ENCODE measurements at places on chromosomes 11 and 22.

GRCh38 chr11:95414217-95414616 is 183.2 kb upstream of the SESN3 start:
- DNase-seq, result no peak

DNA sequence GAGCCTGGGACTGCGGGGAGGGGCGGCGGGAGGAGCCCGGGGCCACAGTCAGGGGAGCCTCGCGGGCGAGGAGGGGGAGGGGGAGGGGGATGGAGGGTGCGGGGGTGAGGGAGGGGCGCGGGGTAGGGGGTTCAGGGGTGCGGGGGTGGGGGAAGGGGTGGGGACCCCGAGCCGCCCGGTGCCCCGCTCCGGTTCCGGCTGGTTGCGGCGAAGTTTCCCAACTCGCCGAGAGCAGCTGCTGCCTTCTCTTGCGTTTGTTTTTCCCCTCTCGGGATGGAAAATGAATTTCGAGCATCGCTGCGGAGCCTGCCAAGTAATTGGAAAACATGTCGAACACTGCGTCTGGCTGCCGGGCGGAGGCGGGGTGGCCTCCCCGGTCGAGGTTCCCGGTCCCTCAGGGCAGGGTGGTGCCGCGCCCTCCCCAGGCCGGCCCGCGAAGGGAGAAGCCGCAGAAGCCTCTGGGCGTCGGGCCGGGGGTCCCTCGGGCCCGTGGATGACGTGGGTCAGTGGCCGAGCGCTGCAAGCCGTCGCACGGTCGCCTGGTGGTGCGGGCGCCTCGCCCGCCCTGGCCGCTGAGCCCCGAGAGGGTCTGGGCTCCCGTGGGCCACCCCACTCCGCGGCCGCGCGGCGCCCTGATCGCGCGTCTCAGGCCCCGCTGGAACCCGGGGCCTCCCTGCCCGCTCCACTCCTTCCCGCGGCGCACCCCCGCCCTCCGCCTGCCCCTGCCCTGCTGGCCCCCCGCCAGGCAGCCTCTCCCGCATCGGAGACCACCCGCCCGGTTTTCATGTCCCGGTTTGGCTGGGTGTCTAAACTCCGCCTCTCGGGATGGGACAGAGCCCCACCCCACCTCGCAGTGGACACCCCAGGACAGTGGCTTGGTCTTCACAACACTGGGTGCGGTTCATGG is 12.1 kb downstream of the SPATA19 start:
- no peak for DNase-seq

DNA sequence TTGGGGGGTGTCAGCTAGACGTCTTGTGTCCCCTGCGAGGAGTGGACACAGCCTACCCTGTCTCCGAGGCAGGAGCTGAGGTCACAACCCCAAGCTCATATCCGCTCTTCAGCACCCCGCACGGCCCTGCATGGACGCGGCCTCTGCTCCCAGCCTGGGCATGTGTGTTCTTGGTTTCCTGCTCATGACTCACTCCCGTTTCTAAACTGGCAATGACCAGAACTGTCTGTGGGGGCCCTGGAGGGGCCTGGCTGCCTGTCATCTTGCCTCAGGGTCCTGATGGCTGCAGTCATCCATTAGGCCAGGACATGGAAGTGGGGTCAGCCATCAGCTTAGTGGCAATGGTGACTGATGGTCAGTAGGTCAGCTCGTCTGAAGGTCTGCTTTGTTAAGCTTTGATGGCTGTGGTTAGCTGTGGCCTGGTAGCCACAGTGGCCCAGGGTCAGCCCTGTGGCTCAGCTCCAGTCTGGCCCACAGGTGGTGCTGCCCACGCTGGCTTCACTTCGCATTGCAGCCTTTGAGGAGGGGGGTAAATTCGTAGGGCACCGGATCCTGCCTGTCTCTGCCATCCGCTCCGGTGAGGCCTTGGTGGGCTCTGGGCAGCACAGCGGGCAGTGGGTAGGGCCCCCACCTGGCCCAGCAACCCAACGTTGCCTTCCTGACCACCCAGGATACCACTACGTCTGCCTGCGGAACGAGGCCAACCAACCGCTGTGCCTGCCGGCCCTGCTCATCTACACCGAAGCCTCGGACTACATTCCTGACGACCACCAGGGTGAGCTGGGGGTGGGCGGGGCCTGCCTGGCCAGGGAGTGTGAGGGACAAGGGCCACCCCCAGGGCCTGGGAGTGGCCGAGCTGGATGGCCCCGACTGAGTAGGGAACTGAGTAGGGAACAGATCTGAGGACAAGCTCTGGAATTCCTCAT is 12.0 kb downstream of the PLCB3 start:
- DNase-seq, result no peak

DNA sequence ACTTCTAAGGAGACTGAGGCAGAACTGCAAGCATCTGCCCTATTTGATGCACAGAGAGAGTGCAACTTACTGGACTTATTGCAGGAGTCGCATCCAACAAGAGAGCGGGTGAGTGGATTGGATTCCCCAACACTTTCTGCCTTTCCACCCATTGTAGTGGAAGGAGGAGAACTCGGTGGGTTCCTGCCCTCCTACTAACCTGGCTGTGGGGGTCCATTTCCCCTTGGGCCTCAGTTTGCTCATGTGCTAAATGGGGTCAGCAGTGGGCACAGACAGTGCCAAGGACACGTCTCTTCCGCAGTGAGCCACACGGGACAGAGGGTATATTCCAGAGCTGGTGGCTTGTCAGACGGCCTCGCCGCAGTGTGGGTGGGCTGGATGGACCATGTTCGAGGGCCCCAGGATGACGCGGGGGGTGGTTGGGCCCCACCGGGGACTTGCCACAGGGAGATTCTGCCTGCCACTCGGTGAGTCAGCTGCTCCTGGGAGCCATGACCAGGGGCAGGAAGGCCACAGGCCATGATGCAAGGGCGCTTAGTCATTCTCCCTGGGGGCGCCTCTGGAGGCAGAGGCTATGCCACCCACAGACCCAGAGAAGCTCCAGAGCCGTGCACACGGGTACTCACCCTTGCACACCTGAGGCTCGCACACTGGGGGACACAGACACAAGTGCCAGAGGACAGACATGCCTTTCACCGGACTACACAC is 8.2 kb downstream of the ALX4 start:
- no peak for DNase-seq

- no peak for DNase-seq
These were observed 107.5 kb upstream of the SESN3 start for GRCh38 chr11:95338430-95338991.

GRCh38 chr11:115897707-115898106 is 393.5 kb upstream of the CADM1 start:
- no peak for DNase-seq

DNA sequence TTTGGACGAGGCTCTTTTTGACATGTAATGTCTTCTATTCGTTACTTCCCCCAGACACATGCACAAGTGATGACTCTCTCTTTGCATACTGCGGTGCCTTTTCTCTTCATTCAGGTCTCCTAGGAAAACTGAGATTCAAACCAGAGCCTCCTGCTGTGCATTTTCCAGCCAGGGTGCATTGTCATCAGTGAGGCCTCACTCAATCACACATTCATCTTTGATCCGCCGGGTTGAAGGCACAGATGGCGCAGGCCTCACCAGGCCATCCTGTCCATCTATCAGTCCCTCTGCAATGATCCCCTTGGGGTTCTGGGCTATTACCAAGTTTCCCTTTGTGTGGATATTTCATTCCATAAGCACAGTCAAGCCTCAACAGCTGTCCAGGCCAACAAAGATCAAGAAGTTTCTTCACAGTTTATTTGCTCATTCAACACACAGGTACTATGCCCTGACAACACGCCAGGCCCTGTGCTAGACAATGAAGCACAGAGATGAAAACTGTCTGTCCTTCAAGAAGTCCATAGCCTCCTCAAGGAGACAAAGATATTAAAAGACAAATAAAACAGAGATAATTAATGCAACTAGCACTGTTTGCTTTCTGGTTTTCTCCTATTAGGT is 107.8 kb downstream of the LARGE1 start:
- no peak for DNase-seq

DNA sequence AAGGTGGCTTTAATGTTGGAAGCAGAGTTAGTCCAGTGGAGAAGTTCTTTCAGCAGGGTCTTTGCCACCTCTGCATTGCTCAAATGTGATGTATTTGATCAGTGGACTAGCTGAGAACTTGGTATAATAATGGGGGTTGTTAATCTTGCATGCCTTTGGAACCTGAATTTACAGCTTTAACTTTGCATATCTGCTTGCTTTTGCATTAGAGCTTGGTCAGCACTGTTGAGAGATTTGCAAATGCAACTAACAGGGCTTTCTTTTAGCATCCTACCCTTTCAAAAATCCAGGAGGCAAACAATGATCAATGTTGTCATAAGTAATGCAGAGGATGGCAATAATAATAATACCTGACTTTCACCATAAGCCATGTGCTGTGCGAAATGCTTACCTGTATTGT is 48.2 kb downstream of the NF2 start:
- no peak for DNase-seq

DNA sequence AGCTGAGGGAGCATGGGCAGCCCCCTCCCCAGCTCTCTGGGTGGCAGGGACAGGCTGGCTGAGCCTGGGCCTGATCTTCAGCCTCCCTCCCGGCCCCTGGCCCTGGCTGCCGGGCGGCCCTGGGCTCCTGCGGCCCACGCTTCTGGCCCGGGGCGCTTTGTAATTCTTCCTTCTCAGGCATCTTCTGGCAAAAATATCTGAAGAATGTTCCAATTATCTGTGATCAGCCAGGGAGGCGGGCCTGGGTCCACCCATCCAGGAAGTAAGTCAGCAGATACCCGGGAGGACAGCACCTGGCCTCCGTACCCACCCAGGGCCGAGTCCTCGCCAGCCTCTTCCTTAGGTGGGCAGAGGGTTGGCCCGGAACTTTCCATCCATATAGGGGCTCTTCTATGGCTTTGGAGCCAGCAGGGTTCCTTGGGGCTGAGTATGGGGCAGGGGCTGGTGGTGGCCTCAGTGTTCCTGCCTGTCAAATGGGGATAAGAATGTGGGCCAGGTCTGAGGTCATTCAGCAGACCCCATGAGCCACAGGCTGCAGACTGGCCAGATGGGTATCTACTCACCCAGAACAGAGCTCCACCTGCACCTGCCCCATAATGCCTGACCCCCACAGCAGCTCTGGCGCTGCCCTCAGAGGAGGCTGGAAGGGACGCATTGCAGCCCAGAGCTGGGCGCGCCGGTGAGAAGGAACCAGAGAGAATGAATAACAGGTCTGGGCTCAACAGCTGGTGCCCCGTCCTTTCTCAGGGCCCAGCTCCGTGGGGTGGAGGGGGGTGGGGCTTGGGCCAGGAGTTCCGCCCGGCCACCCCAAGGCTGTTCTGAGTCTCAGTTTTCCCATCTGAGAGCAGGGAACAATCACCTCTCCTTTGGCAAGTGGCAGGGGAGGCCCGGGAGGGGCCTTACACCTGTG is 16.2 kb downstream of the WNT7B start:
- no peak for DNase-seq

DNA sequence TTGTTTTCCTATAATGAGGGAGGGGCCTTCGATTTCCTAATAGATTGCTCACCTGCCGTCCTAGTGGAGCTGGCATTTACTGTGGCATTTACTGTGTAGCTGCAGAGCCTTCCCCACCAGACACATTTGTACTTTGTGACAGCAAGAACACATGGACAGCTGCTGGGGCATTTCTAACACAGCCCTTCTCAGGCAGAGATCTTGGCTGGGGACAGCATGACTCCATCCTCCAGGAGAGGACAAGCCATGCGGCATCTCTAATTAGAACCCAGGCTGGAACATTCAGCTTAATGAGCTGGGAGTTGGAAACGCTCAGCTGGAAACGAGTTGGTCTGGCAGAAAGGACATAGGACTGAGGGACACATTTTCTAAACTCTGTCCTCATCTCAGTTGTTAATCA is 887.5 kb downstream of the NTM start:
- DNase-seq, result no peak

DNA sequence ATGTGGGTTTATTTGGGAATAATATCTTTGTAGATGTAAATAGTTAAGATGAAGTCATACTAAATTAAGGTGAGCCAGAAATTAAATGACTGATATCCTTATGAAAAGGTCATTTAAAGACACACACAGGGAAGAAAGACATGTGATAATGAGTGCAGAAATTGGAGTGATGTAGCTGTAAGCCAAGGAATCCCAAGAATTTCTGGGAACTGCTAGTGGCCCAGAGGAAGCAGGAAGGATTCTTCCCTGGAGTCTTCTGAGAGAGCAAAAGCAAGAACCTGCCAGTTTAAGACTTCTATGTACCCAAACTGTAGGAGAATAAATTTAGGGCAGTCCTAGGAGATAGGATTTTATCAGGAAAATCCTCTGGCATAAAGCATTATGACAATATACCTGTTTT is 66.9 kb downstream of the LRRC4C start:
- no peak for DNase-seq

DNA sequence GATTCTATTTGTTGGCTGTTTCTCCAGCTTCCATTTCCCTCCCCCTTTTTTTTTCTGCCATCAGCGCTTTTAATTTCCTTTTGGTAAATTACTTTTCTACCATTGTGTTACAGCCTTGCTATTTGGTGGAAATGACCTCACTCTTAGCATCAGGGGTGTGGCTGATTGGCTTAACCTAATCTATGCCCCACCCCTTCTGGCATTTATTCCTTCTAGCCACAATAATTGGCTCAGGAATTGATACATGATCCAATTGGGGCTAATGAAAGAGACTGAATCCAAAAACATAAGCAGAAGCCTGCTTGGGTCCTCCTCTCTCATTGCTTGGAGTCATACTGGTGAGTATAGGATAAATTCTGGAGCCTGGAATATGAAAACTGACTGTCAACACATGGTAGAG is 402.4 kb upstream of the LRRC4C start:
- no peak for DNase-seq

DNA sequence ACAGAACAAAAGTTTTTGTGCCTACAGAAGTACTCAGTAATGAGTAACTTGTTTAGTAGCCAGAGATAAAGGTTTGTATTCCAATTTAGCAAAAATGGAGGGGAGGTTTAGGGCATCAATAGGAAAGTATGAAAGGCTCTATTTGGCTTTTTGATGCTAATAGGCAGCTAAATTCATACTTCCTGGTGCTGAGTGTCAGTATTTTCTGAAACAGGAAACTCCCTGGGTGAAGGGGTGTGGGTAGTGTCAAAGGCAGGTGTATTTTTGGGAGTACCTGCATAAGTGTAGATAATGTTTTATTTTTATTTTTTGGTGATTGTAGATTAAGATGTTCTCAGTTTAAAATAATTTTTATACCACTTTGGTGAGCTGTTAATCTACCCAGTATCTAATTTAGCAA is 29.3 kb upstream of the MMP7 start:
- peak; percentile 43 for DNase-seq

GRCh38 chr11:104728927-104729326 is 169.3 kb downstream of the CASP12 start:
- DNase-seq, result no peak

- peak; percentile 54 for DNase-seq
These were observed 697 bp downstream of the LGALS1 start for GRCh38 chr22:37675930-37676735.

DNA sequence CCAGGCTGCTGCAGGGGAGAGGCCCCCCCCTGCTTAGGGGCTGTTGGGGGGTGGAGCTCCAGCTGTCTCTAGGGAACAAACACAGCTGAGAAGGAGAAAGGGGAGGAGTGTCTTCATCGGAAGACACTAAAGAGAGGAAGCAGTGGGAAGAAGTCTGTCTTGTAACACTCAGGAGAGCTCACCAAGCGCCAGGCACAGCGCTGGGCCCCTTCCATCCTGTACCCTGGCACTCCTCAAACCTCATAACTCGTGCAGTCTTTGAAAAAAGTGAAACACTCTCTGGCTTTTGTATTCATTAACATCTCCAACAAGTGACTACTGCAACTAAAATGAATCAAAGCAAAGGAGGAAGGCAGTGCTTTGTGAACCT is 67.4 kb upstream of the PRDM11 start:
- DNase-seq, result no peak

GRCh38 chr11:133606124-133606523 is 73.8 kb upstream of the OPCML start:
- no peak for DNase-seq
